ENCODE measurements at places on chromosomes 2 and 18.

- no peak for DNase-seq
These were observed 86.6 kb upstream of the EPC2 start for GRCh38 chr2:148557844-148558436.

DNA sequence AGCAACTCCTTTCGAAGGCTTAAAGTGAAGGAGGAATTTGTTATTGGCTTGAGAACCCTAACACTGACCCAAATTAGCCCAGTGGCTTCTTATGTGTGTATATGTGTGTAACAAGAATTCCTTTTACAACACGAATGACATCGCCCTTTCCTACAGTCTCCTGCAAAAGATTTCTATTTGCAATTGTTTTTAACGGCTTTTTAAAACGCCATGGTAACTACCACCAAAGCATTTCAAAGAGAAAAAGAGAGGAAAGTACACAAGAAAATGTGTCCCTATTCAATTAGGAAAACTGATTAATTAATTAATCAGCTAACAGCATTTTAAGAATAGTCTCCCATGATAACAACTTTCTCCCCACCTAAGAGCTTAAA is 58.1 kb downstream of the PAX3 start:
- no peak for DNase-seq

GRCh38 chr2:183025993-183026392 is 12.3 kb downstream of the NCKAP1 start:
- DNase-seq = no peak

DNA sequence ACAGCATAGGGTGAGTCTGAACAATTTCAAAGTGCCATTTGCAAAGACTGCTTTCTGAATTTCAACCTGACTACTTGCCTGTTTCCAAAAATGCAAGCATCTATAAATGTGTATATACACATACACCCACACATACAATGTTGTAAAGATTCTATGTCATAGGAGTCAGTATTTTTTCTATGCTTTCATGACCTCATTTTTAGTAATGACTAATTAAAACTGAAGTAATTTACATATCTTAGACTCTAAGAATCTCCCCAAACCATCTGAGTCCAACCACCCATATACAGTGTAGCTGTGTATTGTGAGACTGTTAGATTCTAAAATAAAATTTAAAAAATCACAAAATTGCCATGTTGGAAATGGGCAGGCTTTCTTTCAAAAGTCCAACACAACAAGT is 162.0 kb upstream of the STK17B start:
- no peak for DNase-seq

DNA sequence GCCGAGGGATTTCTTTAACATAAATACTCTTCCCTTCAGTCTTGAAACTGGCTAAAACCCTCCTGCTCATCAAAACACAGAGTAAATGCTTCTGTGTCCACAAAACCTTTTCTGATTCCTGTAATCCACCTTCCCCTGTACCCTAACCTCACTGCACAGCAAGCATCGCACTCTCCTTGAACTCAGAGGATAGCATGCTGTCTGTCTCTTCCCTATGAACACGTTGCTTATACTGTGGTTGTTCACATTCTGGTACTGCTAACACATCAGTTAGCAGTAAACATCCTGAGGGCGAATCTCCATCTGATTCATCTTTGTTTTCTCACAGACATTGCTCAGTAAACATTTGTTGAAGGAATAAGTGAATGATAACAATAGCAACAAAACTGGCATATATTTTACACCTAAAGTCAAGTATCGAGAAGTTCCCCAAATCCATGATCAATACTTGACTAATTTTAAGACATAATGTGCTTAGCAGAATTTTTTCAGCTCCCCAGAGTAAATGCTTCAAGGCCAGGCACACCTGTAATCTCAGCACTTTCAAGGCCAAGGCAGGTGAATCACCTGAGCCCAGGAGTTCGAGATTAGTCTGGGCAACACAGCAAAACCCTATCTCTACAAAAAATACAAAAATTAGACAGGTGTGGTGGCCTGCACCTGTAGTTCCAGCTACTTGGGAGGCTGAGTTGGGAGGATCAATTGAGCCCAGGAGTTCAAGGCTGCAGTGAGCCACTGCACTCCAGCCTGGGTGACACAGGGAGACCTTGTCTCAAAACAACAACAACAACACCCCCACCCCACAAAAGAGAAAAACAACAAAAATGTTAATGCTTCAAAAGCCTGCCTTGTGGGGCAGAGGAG is 45.6 kb upstream of the LPIN2 start:
- no peak for DNase-seq

All from SHP77 (cell line).